T1000 (cell line): ENCODE measurements at places on chromosomes 2 and 18.

GRCh38 chr2:64276417-64277095 is 132.3 kb upstream of the PELI1 start:
- no peak for DNase-seq

GRCh38 chr18:72612894-72613533 is 68.9 kb upstream of the CBLN2 start:
- no peak for DNase-seq

DNA sequence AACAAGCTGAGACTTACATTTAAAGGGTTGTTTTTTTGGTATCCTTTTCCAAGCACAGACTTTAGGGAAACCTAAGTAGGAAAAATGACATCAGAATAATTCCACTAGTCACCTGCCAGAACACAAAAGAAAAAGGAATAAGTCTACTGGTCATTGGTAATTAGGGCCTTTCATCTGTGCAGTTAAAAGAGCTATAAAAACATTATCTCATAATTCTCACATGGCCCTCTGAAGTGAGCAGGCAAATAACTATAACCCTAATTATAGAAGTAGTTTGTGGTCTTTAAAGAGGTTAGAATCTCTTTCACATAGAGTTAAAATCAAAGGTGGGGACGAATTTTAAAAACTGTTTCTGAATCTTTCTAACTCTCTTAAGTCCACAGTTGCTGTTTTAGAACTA is 111.1 kb upstream of the B3GNT2 start:
- no peak for DNase-seq

- peak; percentile 75 for DNase-seq
These were observed 66.6 kb upstream of the ODC1 start for GRCh38 chr2:10514743-10515142.

DNA sequence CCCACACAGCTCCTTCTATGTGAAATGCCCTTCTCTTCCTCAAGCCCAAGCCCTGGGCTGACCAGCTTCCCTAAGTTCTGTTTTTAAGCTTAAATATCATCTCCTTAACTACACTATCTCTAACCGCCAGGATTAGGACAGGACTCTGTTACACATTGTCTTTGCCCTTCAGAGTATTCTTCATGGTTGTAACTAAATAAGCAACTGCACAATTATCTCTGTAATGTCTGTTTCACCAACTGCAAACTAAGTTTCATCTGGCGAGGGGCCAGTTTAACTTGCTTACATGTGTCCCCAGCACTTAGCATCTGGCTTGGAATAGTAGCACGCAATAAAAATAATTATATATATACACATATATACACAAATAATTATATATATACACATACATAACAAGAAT is 1.1 kb upstream of the ERMN start:
- DNase-seq, result no peak

DNA sequence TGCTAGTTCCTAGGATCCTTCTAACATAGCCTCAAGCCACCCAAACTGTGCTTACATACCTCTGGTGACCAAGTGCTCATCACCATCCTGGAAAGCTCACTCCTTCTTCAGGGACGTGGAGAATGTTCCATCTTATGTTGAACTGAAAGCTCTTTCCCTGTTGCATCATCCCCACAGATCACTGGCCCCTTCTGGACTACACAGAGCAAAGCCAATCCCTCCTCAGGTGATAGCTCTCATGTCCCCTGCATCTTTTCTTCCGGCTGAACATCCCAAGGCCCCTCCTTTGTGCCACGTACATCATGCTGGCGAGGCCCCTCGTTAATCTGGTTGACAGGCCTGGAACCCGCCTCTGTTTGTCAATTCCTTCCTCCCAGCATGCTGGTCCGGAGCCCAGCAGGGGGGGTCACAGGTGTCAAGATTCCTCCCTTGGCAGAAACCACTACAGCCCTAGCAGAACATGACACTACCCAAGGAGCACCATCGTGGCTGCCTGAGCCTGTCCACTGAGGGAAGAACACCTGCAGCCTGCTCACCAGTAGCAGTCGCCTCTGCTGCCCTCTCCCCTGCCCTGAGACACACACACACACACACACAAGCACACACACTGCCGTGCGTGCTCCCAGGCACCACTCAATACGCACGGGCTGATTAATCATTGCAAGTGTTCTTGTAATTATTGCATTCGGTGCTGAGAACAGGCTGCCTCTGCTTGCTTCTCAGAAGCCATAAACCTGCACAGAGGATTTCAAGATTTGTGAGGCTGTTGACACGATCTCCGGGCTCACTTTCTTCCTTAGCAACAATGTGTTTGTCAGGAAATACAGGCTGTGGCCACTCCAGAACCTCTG is 6.3 kb upstream of the KCNK3 start:
- no peak for DNase-seq

DNA sequence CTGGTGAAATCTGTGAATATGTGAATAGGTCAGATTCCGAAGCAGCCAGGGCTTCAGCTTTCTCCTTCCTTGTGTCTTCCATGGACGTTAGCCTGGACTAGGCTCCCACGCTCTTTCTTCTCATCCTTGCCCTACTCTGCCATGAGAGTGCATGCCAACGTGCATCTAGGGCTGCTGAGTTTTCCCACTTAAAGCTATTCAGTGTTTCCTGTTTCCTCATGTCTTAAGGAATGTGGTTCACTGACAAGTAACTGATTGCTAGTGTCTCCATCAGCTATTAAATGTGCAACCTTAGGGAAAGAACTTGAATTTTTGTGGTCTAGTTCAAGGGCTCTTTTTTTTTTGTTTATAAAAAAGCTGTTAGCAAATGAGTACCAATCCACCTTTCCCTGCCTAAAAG is 642.3 kb upstream of the LINC00305 start:
- no peak for DNase-seq

DNA sequence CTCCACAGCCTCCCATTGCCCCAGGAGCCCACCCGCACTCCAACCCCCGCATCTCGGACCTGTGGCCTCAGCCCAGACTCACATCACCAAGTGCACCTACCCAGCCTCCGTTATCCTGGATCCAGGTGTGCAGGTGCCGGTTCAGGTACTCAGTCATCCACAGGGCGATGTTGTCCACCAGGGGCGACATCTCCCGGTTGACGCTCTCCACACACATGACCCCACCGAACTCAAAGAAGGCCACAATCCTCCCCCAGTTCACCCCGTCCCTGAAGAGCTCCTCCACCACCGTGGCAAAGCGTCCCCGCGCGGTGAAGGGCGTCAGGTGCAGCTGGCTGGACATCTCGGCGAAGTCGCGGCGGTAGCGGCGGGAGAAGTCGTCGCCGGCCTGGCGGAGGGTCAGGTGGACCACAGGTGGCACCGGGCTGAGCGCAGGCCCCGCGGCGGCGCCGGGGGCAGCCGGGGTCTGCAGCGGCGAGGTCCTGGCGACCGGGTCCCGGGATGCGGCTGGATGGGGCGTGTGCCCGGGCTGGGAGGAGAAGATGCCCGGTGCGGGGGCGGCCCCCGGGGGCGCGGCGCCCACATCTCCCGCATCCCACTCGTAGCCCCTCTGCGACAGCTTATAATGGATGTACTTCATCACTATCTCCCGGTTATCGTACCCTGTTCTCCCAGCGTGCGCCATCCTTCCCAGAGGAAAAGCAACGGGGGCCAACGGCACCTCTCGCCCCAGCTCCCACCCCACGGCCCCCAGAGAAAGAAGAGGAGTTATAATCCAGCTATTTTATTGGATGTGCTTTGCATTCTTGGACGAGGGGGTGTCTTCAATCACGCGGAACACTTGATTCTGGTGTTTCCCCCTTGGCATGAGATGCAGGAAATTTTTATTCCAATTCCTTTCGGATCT is 1.3 kb downstream of the BCL2 start:
- no peak for DNase-seq
